ENCODE measurements at places on chromosomes 12 and 14.

GRCh38 chr14:68295316-68295816, 475.8 kb downstream of the RAD51B start:
- no peak for DNase-seq

GRCh38 chr14:99572173-99572999, 31.6 kb downstream of the CCDC85C start:
- DNase-seq: no peak

GRCh38 chr12:113180333-113180732, 4.9 kb downstream of the DDX54 start:
- no peak for DNase-seq

DNA sequence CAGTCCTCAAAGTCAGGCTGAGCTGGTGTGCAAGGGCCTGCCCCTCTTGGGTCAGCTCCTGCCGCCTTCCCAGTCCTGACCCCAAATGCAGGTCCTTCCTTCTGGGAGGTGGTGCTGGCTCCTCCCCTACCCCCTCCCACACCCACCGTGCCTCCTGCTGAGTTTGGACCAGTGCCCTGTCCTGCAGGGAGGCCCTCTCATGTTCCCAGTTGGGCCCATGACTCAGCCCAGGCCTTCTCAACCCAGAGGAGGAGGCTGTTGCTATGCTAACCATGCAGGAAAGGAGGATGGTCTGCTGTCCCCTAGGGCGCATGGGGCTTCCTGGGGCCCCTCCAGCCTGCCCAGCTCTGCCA, 4.4 kb downstream of the ZBTB42 start:
- no peak for DNase-seq

DNA sequence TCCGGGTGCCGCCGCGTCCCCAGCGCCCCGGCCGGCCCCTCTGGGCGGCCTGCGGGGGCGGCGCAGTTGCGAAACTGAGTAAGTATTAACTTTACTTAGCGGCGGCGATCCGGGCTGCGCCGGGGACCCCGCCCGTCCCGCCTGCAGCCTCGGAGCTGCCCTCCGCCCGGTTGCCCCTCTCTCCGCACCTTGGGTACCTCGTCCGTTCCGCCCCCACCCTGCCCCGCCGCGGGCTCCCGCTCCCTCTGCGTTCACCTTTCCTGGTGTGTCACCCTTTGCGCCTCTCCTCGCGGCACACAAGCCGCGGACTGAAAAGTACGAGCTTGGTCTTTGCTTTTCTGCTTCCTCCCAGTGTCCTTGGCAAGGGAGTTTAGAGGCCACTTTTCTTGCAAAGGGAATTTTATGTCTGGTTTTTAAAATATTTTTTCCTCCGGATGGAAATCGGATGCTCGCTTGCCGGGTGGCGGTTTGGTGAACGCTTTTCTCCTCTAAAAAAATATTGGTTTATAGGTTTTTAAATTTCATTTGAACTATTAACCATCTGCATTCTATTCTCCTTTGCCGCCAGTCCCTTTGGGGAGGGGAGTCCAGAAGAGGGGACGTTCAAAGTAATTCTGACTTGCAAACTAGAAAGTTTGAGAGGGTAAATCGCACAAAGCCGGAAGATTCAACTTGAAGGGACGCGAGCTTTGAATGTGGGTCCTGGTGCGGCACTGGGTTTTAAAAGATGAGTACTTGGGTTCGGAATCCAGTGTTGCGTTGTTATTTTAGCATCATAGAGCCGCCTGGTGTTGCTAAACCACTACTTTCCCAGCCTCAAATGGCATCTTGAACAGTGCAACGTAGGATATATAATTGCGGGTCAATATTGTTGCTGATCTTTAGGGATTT, 834 bp downstream of the RASSF8 start:
- DNase-seq: no peak

- no peak for DNase-seq
Observed at GRCh38 chr12:32987512-32987911, 90.9 kb upstream of the PKP2 start.

DNA sequence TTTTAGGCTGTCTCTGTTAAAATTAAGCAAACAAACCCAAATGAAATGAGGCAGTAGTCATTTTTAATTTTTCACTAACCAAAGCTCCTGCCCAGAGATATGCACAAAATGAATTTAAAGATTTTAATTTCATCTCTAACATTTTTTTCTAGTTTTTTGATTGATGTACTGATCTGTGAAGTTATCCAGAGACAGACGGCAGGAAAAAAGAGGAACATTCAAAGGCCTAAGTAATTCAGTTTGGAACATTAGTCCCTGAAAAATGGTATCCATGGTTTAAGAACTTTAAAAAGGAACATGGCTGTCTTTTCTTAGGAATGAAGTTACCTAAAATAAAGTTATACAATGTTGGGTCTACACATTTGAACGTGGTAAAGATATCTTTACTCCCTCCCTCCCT, 498.8 kb upstream of the LMO3 start:
- DNase-seq: no peak

GRCh38 chr14:78248501-78249090, 78.4 kb downstream of the NRXN3 start:
- DNase-seq: no peak

- DNase-seq: no peak
Observed at GRCh38 chr12:6952121-6952862, 1.1 kb downstream of the PTPN6 start.

DNA sequence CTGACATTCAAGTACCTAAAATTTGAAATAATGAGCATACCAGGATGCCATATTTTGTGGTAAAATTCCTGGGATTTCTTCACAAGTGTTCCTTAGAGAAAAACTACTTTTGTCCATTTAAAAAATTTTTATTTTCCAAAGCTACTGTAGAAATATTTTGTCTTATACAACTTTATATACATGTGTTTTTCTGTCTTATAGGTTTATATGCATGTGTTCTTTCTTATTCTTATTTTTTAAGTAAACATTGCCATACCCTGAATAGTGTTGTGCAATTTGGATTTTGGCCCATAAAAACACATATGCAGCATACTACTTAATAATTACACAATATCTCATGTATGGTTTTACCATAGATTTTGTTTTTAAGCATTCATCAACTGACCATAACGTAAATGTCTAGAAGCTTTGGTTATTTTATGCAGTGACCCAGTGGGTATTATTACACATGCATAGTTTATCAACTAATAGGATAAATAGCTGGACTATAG, 1107.4 kb upstream of the SEL1L start:
- no peak for DNase-seq

DNA sequence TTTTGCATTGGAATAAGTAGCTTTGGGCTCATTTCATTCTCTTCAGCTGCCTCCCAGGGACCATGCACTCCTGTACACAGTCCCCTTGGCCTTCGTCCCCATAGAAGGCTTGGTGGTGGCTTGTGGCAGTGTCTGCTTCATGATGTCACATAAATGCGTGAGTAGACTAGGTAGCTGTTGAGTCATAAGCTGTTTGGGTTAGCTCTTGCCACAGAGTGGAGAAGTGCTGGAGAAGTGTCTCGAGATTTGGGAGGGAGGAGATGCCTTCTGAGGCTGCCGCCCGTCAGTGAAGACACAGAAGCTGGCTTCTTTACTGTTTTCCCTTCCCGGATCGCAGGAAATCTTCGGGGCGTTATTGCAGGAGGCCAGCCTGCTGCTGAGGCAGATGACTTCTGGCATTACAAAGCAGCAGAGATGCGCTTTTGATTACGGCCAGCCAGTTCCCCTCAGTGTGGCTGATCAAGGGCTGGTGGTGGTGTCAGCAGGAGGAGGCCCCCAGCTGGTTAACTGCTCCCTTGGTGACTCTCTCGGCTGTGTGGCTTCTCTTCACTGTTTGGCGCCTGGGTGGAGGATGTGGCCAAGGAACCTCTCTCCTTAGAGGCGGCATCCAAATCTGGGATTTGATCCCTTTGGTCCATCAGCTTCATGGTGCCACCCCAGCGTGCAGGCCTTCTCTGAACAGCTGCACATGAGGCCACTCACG, 67.6 kb downstream of the AACS start:
- DNase-seq: no peak

Data from T-helper 9 cell (primary cell).